ENCODE measurements at places on chromosomes 4 and X.

GRCh38 chr4:77994194-77994721, 62.9 kb upstream of the FRAS1 start:
- no peak for DNase-seq

GRCh38 chr4:32455231-32455630, 1735.1 kb downstream of the PCDH7 start:
- no peak for DNase-seq

GRCh38 chrX:15718283-15718970, 19.6 kb upstream of the CA5B start:
- DNase-seq, result no peak

DNA sequence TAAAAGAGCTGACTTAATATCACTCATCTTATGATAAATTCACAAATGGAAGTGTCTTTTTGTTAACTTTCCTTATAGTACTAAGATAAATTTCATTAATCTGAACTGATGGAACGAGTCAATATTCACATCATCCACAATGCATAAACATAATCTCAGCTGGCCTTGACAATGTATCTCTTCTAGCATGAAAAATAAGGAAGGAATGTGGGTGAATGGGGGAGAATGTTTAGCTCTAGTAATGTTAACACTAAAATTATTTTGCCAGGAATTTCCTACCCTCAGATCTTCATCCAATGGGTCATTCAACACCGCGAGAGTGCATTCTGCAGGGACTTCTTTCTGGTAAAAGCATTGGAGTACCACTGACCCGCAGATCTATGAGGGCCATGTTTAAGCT, 15.8 kb downstream of the TRPC3 start:
- DNase-seq, result no peak

DNA sequence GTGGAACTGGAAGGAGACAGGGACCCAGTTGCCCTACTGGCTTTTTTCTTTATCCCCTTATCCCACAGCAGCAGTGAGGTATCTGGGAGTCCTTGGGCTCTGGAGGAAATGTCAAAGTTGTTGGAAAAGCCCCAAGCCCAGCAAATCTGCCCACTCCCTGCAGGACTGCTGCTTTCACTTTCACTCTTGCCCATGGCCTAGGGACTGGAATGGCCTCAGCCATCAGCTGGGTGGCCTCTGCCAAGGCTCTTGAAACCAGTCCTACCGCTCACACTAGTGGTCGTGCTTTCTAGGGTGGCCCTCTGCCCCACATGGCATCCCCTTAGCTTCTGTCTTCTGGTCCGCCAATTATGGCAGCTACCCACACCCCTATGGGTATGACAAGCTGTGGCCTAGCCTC, 9.7 kb upstream of the RHOXF1 start:
- no peak for DNase-seq

DNA sequence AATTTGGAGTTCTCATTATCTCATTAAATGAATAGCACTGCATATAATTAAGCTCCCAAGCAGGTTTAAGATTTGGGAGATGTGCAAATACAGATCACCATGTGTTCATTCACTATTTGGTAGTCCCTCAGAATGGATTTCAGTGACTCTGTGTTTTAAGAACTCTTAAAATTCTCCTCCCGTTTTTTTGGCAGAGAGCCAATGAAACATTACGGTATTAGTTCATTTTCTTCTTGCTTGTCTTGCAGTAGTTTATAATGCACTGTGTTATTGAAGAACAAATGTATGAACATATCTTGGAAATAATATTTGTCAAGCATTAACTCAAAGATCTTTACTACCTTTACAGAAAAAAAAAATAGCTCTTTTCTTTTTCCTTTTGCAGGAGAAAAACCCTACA, 32.7 kb downstream of the KLF3 start:
- no peak for DNase-seq
